ENCODE measurements at places on chromosomes 2 and 18.

DNA sequence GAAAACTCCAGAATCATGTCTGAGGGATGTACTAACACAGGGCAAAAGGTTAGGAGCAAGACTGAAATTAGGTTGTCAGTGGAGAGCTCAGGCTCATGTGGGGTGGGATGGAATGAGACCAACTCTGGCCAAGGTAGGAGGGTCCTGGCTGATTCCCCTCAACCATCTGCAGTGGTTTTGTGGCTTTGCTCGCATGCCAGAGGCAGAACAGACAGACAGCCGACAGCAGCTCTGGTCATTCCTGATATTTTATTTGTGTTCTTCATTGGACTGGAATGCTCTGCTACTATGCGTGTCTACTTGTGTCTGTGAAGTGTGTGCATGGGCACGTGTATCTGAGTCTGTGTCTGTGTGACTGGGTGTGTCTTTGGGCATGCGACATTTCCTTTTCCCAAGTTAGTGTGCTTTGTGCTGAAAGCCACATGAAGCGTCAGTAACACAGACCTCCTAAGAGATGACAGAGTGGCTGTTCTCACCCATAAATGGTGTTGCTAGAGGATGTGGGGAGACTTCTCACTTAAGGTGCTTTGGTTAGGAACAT, 239.5 kb downstream of the CNTNAP5 start:
- no peak for DNase-seq

GRCh38 chr2:37894047-37894446, 31.0 kb upstream of the RMDN2 start:
- no peak for DNase-seq

DNA sequence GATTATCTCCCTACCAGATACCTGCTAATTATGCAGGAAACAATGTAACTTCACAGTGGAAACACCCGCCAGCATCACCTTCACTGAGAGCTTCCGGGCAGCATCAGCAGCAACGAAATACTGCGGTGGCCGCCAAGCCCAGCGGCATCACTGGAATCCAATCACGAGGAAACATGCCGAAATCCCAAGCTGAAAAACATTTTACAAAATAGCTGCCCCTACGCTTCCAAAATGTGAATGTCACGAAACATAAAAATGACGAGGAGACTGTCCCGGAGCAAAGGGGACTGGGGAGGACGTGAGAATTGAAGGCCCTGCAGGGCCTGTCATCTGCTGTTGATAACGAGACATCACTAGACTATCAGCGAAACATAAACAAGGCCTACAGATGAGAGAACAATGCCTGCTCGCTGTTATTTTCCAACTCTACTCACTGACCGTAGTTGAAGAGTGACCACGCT, 82.6 kb downstream of the HDAC4 start:
- no peak for DNase-seq

- no peak for DNase-seq
Measured at GRCh38 chr18:45837283-45838070, 12.0 kb downstream of the SIGLEC15 start.

- DNase-seq = no peak
Measured at GRCh38 chr2:135701442-135701841, 40.2 kb upstream of the UBXN4 start.

- DNase-seq = no peak
Measured at GRCh38 chr2:105509269-105510086, 110.6 kb upstream of the FHL2 start.

- no peak for DNase-seq
Measured at GRCh38 chr18:62196079-62196478, 9.0 kb downstream of the RELCH start.

DNA sequence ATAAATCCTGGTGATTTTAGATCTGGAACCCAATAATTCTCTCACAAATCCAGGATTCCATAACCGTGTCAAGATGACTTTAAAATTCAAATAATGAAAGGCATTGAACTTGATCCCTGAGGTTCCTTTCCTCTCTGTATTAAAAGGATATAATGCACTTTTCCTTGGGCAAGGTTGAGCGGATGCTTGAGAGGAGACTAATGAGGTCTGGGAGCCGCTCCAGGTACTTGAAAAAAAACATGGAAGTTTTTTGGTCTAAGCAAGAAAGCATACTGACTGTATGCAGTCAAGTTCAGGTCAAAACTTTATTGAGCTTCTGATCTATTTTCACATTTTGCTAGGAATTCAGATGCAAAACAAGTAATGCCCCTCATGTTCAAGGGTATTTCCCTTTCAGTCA, 318.5 kb downstream of the RAD51AP2 start:
- DNase-seq = no peak

DNA sequence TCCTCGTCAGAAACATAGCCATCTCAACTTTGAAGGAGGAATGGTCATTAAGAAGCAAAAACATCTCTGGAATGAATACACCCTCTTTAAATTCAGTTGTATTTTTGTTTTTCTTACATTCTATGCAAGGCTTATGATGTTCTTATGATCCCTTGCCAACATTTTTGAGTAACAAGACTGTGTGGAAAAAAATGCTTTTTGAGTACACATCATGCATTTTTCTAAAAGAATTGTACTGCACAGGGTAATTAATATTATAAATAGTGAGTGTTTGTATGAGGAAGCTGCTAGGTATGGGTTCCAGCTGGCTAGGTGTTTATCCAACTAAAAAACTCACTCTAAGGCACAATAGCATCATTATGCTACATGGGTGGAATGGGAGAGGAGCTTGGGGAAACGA, 59.0 kb upstream of the SPATS2L start:
- DNase-seq = no peak

DNA sequence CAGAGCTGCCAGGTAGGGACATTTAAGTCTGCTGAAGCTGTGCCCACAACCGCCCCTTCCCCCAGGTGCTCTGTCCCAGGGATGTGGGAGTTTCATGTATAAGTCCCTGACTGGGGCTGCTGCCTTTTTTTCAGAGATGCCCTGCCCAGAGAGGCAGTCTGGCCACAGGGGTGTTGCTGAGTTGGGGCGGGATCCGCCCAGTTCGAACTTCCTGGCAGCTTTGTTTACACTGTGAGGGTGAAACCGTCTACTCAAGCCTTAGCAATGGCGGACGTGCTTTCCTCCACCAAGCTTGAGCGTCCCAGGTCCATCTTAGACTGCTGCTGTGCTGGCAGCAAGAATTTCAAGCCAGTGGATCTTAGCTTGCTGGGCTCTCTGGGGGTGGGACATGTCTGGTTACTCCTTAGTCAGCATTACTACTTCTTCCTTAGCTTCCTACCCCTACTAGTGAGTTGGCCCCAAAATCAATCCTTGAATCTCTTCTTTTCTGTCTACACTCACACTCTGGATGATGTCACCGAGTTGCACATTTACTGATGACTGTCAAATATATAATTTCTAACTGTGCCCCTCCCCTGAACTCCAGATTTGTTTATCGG, 31.8 kb upstream of the FSHR start:
- no peak for DNase-seq

DNA sequence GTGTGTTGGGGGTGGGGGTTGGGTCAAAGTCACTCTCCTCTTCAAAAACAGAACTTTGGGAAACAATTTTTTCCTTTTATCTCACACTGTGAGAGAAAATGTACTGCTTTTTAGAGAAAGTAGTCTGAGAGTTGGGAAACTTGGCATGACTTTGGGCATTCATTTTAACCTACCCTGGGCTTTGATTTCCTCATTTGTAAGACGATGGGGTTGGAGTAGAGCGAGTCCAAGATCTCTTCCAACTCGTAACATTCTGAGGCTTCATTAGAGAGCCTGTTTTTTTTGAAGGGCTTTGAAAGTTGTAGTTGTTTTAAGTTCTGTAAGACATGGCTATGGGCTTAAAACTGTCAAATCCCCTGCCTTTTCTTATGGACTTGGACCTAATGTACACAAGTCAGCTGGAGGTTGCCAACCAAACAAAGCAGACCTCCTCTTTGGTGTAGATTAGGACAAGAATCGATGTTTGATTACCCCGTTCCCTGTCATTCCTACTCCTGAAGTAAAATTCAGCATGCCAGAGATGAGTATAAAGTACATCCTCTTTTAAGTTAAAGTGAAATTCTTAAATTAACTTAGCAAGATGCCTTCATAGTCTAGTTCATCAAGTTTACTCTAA, 8.4 kb downstream of the PHLPP1 start:
- no peak for DNase-seq

GRCh38 chr18:11362856-11363255, 213.5 kb upstream of the PIEZO2 start:
- no peak for DNase-seq

- no peak for DNase-seq
Measured at GRCh38 chr2:7976206-7976605, 705.6 kb upstream of the ID2 start.

GRCh38 chr2:240586919-240587800, 626 bp downstream of the CAPN10 start:
- no peak for DNase-seq

GRCh38 chr2:128361376-128362131, 42.9 kb upstream of the HS6ST1 start:
- DNase-seq = no peak

DNA sequence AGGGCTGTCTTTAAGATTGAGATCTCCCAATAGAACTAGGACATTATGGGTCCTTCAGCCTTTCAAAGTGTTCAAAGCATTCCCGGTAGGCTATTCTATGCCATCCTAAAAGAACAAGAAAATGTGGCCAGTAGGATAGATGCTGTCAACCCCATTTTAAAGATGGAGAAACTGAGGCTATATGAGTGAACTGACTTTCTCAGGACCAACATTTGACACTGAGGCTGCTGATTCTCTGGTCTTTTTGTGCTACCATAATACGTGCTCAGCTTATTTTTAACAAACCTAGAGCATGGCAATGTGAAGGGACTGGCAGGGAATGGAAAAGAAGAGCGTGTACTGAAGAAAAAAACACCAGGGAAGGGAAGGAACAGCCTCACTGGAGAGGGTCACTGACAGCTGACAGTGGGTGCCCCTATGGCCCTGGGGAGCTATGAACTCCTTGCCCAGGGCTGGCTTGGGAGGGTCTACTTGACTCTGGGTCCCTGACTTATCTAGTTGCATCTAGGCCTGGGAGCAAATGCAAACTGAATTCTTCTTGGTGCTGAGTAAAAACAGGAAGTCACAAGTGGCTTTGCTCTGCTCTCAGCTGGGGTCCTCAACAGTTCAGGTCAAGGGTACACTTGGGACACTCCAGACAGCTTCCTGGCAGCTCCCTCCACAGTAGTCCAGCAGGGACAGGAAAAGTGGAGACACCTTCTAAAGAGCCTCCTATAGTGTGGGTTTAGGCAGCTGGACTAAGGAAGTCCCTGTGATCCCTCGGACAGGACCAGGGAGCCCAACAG, 2.3 kb downstream of the CYRIA start:
- DNase-seq = no peak

DNA sequence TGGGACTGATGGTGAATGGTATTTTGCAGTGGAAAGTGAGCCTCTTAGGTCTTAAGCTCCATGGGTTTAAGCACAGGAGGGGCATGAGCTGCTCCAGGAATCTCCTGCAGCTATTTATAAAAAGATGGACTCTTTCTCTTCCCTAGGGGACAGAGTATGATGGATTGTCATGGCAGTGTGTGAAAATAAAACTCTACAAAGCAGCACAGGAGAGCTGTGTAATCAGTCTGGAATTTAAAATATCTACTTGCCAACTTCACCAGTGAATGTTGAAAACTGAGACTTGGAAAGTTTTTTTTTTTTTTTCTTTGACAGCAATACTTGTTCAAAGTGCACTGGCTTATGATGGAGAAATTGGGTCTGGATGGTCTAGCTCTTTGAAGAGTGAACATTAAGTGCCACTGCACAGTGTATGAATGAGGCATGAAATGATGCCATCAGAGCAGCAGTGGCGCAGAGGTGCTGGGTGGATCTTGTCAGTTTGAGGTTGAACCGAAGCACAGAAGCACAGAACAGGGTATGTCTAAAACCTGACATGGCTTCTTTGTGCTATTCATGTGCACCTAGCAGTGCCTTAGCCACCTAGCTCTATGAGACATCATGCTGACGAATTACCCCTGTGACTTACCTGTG, 245.4 kb downstream of the PTPRM start:
- no peak for DNase-seq

DNA sequence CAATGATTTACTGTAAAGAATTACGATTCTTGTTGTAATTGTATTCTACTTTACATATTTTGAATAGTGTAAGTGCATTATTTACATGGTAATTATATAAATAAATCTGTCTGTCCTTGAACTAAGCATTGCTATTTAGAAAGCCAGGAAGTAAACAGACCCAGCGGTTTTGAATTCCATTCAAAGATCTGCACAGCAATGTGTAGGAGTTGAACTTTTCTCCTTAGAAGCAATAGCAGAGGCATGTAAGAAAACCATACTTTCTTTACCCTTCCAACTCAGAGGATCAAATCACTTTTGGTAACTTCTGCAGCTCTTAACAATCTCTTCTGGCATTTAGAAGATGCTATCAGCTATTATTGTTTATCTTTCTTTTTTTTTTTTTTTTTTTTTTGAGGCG, 109.2 kb upstream of the VRK2 start:
- DNase-seq = no peak

- no peak for DNase-seq
Measured at GRCh38 chr2:26558271-26559043, 80.5 kb upstream of the OTOF start.

DNA sequence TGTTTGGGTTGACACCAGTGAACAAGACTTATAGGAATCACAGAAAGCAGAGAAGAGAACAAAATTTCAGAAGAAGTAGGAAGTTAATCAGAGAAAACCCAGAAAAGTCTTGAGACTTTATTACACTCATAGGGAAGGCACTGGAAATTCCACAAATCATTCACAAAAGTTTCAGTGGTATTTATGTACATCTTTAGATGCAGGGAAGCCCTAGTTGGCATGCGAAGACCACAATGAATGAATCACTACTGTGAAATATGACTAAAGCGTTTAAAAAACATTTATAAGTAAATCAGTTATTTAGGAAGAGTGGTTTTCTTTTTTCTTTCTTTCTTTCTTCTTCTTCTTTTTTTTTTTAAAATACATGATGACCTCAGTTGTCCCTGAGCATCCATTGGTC, 105.1 kb downstream of the NUP35 start:
- DNase-seq = no peak

DNA sequence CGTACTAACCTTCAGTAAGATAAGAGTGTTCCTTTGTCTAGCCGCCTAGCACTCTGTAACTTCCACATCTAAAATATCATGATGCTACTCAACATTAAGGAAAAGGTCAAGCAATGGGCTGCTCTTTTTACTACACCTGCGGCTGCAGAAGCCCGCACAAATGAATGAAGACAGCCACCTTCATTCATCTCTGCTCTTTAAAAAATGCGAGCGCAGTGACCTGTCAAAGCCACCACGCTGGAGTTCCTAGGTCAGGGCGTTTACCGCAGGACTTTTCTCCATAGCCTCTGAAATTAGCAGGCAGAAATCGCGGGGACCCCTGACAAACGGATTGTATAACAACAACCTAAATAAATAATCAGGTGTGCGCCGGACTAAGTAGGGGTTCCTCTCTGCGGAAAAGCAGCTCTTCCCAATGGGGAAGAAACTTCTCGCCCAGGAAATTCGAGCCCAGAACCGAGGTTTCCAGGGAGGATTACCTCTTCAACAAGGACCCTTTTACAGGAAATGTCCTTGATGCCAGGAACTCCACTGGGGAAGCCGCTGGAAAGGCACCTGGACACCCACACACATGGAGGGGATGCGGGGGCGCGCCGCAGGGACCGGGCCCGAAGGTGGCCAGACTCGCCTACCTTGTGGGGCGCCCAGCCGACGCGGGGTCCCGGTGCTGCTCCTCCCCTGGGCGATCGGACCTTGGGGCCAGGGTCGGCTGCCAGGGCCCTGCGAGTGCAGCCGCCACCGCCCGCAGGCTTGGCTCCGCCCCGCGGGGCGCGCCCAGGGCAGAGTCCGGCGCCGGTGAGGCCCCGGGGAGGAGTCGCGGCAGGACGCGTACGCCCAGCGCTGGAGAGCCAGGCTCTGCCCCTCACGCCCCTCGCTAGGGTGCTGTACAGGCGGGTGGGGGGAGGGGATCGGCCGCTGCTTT, at the start of gene CCDC68:
Gene CCDC68 (minus strand): TSS at position 758 of the 922 bp plus-strand sequence. CDS start 16,670 bp downstream, outside the sequence.
- peak; percentile 56 for DNase-seq
